GM12892 (cell line): ENCODE measurements at places on chromosomes 11 and 22.

- DNase-seq = no peak
Observed at GRCh38 chr11:65381716-65382032, 772 bp downstream of the SLC25A45 start.

- no peak for DNase-seq
Observed at GRCh38 chr11:112844517-112844916, 116.7 kb upstream of the NCAM1 start.

- DNase-seq = no peak
Observed at GRCh38 chr11:111081021-111081511, 164.5 kb upstream of the POU2AF2 start.

GRCh38 chr22:27639248-27640086 lies 162.1 kb downstream of the MN1 start:
- no peak for DNase-seq

GRCh38 chr11:93573184-93573583 lies 30.0 kb upstream of the SMCO4 start:
- no peak for DNase-seq

GRCh38 chr11:123504401-123504800 lies 74.3 kb downstream of the GRAMD1B start:
- no peak for DNase-seq

GRCh38 chr22:18060646-18061620 lies 16.9 kb upstream of the PEX26 start:
- DNase-seq = no peak

GRCh38 chr11:27926981-27927481 lies 180.9 kb downstream of the KIF18A start:
- no peak for DNase-seq

DNA sequence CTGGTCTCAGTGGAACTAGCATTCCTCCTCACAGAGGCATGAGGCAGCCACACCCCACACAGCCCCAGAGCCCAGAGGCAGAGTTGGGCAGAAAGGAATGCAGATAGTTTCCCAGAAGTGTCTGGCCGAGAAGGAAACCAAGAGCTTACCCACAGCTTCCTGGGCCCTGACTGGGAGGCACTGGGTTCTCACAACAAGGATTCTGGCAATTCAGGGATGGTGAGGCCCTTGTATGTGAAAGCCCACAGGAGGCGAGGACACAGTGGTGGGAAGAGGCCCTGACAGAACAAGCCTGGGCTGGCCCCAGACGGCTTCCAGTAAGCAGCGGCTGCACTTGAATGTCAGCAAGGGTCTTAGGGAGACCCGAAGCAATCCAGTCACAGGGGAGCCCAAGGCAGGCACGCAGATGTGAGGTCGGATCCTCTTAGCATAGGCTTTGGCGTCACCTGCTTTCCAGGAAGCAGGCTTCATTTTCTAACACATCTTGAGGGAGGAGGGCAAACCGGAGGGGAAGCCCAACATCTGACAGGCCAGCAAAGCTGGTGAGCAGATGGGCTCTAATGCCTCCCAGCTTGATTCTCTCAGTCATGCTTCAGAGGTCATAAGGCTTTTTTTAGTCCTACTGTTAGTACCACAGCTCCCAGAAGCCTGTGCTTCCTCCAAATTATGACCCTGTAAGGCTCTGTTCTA lies 78.3 kb upstream of the AKIP1 start:
- peak; percentile 50 for DNase-seq

- no peak for DNase-seq
Observed at GRCh38 chr11:94129512-94130297, 1.1 kb downstream of the PANX1 start.

- DNase-seq = no peak
Observed at GRCh38 chr11:110445437-110445836, 15.7 kb downstream of the FDX1 start.

- DNase-seq = no peak
Observed at GRCh38 chr11:36235750-36236149, 53.5 kb downstream of the COMMD9 start.

GRCh38 chr22:39800790-39801520 lies 92.6 kb downstream of the ENTHD1 start:
- DNase-seq = no peak

GRCh38 chr11:60396799-60397198 lies 540 bp downstream of the MS4A14 start:
- DNase-seq = no peak

DNA sequence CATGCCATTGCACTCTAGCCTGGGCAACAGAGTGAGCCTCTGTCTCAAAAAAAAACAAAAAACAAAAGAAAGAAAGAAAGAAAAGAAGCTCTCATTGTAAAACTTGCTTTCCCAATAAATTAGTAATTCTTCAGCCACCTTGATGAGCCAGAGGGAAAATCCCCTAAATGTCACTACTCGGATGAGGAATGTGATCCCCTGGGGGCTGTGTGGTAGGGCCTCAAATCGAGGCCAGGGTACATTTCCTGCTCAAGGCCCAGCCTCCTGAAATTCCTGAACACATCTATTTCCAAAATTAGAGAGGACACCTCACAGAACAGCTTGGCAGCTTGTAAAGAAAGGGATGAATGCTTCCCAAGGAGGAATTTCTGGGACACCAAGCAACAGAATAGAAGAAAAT lies 147.1 kb upstream of the SESN3 start:
- DNase-seq = no peak

DNA sequence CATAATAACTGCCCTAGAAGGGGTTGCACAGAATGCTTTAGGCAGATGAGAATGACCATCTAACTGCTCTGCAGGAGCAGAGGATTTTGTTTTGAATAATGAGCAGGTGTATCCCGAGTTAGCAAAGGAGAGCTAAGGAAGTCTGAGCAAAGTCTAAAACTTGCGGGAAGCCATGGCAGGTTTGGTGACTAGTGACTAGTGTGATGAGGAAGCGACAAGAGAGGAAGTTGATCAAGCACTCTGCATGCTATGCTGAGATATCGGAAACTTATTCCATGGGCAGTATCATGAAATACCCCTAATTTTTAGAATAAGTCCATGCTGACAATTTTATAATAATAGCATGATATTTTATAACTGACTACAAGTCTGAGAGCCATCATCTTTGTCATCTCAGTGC lies 12.9 kb downstream of the OLFML1 start:
- no peak for DNase-seq

GRCh38 chr22:44391481-44392445 lies 79.0 kb upstream of the SHISAL1 start:
- no peak for DNase-seq

DNA sequence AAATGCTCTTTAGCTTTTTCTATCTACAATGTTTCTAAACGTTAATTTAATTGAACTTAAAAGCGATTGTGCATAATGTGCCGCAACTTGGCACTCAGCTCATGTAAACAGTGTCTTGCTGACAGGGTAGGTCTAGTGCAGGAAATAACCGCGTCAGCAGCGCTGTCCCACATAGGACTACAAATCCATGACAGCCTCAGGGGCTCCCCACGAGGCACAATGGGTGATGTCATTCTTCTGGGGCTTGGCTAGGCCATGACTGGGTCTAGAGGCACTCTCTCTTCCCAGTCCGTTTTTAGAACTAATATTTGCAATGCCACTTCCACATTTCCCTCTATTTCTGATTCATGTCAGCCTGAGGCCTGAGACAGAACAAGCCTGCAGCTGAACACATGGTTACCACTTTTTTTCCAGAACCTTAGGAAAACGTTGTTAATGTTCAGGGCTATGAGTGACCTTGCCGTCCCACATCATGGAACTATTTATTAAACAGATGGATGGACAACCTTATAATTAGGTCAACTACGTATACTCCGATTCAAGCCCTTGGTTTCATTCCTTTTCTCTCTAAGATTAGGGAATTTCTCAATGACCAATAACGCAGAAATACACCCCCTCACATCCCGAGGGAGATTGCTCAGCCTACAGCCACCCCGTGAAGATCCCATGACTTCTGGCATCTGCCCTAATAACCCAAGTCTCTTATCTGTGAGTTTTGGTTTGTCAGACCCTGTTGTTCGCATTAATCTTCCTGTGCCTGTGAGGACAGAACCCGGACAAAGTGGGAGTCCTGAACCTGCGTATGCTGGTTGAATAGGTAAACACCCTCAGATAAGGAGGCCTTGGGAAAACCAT lies 19.4 kb upstream of the SNX32 start:
- DNase-seq = no peak

DNA sequence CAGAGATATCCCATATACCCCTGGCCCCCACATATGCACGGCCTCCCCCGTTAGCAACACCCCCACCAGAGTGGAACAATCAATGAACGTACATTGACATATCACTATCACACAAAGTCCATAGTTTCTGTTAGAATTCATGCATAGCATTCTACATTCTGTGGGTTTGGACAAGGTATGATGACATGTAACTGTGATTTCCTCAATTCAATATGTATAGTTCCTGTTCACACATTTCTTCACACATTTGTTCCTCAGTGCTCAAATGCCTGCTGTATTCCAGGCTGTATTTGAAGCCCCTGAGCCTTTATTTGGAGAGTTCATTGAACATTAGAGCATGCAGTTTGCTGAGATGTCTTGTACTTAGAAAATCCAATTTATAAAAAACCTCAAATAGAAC lies 69.9 kb downstream of the PTPRJ start:
- no peak for DNase-seq

DNA sequence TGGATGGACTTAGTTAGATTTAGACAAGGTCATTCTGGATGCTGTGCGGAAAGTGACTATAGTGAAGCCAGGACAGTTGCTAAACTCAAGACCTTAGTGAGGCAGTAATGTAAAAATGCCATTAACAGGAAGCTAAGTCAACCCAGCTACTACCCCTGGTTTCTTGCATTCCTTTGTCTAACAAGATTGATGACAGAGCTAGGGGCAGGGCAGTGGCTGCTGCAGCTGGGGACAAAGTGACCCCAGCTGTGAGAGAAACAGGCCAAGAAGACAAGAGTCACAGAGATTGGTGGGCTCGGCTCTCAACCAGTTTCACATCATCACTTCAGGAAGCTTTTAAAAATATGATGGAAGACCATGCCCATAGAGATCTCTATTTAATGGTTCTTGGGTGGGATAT lies 110.4 kb upstream of the POU2AF2 start:
- DNase-seq = no peak

- no peak for DNase-seq
Observed at GRCh38 chr11:43397251-43397650, 38.5 kb downstream of the TTC17 start.
